ENCODE measurements at places on chromosomes 11 and 22.

DNA sequence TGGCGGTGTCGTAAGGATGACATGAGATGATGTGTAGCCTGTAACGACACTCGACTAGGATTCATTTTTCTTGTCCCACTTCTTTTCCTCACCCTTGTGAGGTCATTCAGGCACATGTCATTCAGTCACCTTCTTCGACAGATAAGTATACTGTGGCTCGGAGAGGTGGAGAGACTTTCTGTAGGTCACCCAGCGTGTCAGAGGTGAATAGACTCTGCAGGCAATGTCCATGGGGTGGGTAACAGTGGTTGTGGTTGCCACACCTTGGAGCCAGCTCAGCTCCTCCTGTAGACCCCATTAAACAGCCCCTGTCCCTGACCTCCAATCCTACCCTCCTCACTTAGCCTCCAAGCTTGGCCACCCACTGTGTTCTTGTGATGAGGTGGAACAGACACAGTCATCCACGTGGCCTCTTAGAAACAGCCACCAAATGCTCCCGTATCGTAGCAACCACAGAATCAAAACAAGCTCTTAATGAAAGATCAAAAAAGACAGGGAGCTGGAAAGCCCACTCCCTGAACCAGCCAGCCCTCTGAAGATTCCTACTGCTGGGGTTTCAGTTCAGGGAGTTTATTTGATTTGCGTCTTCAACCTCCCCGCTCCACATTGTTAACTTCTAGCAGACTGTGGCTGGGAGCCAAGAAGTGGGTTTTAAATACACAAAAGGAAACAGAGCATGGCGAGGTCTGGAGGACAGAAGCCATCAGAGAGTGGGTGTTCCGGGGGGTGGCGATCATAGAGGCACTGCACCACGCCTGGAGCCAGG is 89.0 kb upstream of the GRK3 start:
- no peak for DNase-seq

DNA sequence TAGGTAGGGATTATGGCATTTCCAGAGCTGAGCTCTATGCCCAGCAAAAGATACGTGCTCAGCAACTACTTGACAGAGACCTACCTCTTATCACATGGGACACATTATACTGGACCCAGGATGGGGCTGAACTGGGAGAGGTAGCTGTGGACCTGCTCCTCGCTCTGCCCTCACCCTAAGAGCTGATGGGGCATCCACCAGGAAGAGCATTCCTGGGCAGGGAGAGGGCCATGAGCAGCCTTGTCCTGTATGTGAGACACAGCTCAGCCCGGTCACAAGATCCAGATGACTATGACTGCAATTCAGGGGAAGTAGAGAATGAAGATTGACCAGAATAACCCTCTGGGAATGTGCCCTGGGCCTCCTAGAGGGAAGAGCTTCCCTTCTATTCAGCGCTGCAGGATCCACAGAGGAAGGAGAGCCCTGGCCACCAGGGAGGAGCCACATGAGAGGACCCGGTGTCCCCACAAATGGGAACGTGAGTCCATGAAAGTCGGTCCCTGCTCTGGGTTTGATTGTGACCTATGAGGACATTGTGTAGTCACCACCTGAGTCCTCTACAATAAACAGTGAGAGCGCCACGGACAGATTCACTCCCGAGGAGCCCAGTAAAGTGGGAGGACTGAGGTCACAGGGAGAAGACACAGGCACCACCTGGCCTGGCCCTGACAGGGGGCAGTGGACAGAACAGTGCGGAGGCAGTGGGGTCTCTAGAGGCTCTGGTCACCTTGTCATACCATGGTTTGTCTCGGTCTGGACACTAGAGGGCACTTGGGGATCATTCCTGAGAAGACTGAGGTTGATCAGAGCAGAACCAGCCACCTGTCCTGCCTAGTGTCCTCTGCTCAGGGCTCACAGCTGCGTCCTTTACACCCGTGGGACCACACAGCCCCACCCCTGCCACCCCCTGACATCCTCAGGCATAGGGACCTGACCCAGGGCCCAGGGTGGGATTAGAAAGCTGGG is 99.5 kb downstream of the ZNF280B start:
- DNase-seq, result no peak

GRCh38 chr11:67436459-67437081 is 912 bp downstream of the PTPRCAP start:
- no peak for DNase-seq

GRCh38 chr22:41249442-41249841 is 8.7 kb upstream of the CHADL start:
- no peak for DNase-seq

DNA sequence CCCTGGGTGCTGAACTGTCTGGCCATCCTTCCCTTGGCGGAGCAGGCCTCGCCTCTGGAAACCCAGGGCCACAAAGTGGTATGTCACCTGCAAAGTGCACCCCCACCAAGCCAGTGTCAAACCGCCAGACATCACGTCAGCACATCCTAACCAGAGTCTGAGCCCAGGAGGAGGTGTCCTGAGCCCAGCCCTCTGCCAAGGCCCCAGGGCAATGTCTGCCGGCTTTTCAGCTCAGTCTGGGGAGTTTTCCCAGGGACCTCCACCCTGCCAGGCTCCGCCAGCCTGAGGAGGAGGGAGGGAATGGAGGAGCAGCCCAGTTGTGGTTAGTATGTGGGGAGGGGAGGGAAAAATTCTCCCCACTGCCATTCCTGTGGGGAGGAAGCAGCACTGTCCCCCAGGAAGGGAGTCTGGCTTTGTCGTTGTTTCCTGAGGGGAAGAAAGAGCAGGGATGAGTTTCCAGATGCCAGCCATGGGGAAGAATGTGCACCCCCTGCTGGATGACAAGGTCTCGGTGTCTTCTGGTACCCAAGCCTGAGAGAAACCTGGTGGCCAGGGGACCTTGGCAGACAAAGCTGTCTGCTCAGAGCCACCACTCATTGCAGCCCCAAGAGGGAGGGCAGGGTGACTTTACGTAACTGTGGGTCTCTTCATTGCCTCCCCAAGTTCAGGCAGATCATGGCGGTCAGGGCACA is 81.4 kb upstream of the CD82 start:
- DNase-seq, result no peak

- DNase-seq, result no peak
These were observed at the start of gene NXPE1 for GRCh38 chr11:114559425-114560310. Gene NXPE1 (minus strand): TSS chr11:114559881. CDS start chr11:114551201, 8,680 bp downstream.

DNA sequence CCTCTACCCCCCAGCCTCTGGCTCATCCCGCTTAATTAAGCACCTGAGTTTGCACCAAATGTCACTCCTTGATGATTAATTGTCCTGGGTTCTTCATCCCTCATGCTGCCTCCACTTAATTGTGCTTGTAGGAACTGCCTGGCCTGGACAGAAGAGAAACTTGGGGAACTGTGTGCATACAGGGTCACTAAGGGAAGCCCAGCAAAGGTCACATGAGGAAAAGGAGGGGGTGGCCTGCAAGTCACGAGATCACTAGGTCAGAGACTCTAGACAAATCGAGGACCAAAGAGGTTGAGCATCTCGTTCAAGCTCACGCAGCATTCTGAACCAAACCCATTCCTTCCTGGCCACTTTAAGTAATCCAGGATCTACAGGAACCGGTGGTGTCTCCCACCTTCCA is 75.8 kb downstream of the PDE2A start:
- DNase-seq, result no peak

GRCh38 chr22:49694462-49695260 is 133.0 kb downstream of the BRD1 start:
- no peak for DNase-seq

DNA sequence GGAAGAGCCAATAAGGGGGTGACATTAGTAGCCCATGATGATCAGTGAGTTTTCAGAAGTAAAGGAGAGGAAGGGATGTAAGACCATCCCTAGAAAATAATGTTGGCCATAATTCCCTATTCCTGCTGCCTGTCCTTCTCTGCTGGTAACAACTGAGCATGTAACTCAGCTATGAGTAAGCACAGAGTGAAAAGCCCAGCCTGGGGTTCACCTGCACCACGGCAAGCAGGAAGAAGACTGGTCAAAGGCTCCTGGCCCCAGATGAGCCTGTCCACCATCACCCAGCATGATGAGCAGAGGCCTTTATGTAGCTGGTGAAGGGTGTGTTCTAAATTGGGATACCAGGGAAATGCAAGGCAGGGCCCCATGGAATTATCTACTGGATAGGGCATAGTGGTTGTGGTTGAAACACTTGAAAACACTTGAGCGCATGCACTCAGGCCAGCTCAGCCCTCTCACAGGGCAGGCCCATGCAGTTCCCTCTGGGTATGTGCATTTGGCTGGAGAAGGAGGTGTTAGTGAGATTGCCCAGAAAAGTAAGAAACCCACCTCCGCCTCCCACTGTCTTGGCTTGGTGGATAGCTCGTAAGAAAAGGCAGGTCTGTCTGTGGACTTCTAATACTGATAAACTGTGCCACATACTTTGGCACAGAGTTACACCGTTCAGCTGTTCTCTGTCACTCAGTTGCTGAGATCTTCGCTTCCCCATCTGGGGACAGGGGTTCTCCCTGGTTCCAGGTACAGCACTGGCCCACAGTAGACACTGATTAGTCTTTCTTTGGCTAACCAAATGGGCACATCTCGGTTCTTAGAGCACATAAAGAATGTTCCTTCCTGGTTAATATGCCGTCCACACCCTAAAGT is 86.8 kb downstream of the AMOTL1 start:
- no peak for DNase-seq

DNA sequence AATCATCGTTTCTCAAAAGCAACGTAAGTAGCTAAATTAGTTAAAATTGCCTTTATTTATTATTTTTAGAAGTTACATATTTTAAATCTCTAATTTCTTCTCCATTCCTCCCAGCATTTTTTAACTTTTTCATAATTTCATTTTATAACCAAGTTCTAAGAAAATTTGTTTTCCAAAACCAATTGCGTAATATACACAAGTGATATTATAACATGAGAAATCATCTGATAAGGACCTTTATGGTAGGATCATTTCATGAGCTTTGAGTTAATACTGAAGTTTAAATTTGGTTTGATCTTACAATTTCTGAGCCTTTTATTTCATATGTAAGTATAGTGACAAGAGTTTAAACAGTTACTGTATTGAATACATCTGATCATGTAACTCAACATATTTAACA is 27.7 kb upstream of the CARD18 start:
- DNase-seq, result no peak

DNA sequence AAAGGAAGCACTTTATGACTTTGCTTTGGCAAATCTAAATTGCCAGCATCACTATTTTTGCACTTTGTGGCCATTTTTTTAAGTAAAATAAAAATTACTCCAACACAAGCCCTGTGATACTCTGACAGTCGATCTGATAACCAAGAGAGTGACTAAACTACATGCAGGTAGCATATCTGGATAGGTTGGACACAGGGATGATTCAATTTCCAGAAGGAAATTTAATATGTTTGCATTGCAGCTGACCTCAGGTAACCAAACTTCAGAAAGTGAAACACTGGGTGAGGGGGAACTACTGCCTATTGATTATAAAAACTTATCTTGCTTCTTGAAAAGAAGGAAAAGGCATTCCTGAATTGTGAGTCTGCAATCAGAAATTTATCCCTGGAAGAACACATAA is 13.9 kb downstream of the OR5B3 start:
- no peak for DNase-seq

- DNase-seq, result no peak
These were observed 14.9 kb downstream of the ZNF74 start for GRCh38 chr22:20408891-20409290.

DNA sequence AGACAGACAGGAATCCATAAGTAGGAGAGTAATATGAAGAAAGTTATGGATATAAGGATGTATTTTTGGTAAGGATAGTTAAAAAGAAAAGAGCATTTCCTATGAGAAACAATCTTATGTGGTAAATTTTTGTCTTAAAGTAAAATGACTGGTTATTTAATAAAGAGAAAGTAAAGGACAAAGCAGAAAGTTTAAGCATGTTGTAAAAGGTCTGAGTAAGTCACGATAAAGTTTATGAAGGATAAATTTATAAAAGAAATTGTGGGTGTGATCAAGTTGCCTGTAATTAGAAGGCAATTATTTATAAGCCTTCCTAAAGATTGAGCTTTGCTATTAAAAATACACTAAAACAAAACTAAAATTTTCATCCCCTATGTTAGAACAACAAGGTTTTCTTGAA is 314.7 kb upstream of the SYN3 start:
- DNase-seq, result no peak

DNA sequence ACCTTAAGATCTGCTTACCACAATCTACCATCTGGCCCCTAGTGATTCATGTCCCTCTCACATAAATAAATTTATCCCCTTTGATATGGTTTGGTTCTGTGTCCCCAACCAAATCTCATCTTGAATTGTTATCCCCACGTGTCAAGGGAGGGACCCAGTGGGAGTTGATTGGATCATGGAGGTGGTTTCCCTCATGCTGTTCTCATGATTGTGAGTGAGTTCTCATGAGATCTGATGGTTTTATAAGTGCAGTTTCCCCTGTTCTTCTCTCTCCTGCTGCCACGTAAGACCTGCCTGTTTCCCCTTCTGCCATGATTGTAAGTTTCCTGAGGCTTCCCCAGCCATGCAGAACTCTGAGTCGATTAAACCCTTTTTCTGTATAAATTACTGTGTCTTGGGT is 37.2 kb downstream of the OR2AG2 start:
- no peak for DNase-seq

GRCh38 chr11:116989184-116989583 is 109.0 kb downstream of the SIK3 start:
- DNase-seq, result no peak

- no peak for DNase-seq
These were observed 75.0 kb downstream of the CTTN start for GRCh38 chr11:70473186-70473872.

GRCh38 chr11:43952401-43953342 is 10.2 kb downstream of the C11orf96 start:
- no peak for DNase-seq

GRCh38 chr11:102283116-102283485 is 34.2 kb upstream of the BIRC3 start:
- DNase-seq, result no peak

GRCh38 chr22:42754658-42755057 is 34.0 kb upstream of the A4GALT start:
- DNase-seq, result no peak

DNA sequence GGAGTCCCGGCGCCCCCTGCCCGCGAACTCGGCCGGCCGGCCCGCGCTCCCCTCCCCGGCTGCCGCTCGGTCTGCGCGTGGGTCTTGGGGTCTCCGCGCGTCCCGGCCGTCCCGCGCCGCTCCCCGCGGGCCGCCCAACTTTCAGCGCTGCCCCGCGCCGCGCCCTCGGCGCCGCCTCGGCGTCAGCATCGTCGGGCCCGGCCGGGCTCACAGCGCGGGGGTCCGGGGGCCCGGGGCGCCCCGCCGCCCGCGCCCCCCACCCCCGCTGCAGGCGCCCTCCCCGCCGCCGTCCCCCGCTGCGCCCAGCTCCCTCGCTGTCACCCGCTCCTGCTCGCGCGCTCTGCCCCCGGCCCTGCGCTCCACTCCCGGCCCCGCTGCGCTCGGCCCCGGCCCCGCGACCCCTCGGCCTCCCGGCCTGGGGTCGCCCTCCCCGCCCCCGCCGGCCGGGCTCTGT is at the start of gene KCNJ4:
Gene KCNJ4, minus strand, starts transcription at position 124 of the 454 bp plus-strand sequence. CDS start 27,067 bp downstream, outside the sequence.
- DNase-seq, result no peak

DNA sequence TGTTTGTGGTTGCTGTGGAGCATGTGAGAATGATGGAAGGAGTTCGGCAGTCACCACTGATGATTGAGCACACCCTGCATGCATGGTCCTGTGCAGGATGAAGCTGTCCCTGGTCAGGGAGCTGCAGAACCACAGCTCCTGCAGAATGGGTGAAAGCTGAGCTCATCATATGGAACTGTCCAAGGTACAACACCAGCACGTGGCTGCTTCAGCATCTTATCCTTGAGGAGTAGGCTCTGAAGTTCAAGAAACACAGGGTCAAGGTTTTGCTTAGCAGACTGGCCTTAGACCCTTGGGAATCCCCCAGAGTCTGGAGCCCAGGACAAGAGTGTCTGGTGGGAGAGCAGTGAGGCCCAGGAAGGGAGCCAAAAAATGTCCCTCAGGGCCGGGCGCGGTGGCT is 182.4 kb upstream of the LARGE1 start:
- DNase-seq, result no peak

GRCh38 chr11:832529-833113 is at the start of gene CD151:
Gene CD151 (plus strand): TSS chr11:832952. CDS start chr11:836070, 3,118 bp downstream.
- DNase-seq, result no peak

Data from T follicular helper cell (primary cell).